H4 (cell line): ENCODE measurements at places on chromosomes 16 and 17.

GRCh38 chr17:77746896-77747554, 211.5 kb upstream of the TNRC6C start:
- no peak for DNase-seq

GRCh38 chr17:50181591-50182560, 16.1 kb downstream of the SGCA start:
- no peak for DNase-seq

- DNase-seq = no peak
Observed at GRCh38 chr16:73124665-73125375, 76.9 kb upstream of the ZFHX3 start.

- no peak for DNase-seq
Observed at GRCh38 chr17:5485270-5486205, at the start of gene DERL2. Gene DERL2 (minus strand): TSS chr17:5486178. CDS start chr17:5486161, 17 bp downstream.
